ENCODE measurements at places on chromosomes 2 and 18.

GRCh38 chr18:48218285-48219022, 190.7 kb downstream of the ZBTB7C start:
- DNase-seq = no peak

- no peak for DNase-seq
Measured at GRCh38 chr2:224884188-224884587, 158.1 kb downstream of the DOCK10 start.

DNA sequence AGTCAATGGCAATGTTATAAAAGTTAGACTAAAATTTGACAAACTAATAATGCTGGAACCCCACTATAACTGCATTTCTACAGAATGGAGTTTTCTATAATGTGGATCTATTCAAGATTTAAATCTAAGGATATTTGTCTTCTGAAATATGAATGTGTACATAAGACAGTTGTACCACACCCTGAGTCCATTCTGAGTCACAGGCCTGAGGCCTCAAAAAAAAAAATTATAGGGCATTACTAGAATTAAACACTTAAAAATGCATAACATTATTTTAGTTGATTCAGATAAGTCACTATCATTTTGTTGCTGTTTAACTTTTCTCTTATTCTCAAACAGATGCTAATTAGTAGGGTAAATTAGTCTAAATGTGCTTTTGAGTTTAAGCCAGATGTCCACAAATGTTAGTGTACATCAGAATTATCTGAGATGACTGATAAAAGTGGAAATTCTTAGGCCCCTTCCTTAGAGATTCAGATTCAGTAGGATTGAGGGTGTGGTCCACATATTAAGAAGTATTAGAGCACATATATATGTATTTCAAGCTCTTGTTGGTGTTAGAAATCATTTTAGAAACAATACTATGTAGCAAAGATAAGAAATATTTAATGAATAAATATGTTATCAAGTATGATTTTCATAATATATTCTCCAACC, 42.4 kb upstream of the COL5A2 start:
- no peak for DNase-seq

DNA sequence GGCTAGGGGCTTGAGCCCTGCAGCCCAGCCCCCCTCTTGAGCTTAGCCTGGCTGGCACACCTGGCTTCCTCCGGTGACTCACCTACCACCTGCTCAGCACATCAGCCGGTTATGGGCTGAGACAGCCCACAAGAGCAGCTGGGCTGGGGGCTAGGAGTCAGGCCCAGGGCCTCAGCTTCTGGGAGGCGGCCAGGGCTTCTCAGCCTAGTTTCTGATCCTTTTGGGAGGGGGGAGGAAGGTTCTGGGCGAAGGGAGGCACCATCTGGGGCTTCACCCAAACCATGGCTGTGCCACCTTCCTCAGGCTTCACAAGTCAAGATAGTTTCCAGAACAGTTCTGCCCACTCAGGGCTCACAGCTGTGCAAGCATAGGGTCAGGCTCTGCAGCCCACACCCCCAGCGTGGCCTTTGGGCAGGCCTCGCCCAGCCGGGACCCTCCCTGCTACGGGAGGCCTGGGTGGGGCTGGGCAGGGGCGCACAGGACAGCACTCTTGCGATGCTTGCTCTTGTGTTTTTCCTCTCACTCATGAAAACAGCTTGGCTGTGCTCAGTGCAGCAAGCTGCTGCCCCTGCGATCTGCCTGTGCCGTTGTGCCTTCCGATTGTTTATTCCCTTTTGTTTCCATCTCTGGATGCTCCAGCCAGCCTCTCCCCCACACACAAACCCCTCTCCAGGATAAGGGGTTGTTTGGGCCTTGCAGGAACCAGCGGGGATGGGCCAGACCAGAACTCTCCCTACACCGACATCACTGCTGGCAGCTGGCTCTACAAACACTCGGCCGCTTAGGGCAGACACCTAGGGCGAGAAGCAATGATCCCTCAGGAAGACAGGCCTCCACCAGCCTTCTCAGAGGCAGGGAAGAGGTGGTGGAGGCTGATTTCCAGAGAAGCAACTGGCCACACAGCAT, 26.1 kb upstream of the SEMA4C start:
- DNase-seq = peak; percentile 83

DNA sequence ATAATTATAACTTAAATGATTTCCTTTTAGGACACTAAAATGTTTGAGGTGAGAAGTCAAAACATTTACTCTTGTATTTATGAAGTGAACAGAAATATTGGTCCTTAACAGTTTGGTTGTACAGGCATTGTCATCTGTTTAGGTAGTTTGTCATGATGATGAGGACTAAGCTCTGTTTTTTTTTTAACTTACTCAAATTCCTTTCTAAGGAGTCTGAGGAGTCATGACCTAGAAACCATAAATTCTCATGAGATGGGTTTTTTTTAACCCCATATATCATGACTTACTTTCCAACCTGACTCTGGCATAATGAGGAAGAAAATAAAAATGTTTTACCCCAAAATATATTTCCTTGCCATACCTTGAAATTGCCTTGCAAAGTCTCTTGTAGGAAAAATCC, 1176.2 kb downstream of the SUCLG1 start:
- DNase-seq = no peak

DNA sequence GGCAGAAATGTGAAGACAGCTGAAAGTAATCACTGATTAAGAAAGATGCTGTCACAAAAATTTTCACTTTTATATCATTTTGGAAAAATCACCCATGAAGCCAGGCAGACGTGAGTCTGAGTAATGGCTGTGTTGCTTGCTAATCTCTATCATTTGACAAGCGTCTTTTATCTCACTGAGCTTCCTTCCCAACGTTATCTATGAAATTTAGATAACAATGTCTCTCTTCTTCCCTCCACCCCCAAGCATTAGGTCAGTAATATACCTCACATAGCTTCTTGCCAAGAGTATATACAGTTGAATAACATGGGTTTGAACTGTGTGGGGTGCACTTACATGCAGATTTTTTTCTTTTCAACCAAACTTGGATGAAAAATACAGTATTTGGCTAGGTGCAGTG, 388.6 kb upstream of the NRXN1 start:
- DNase-seq = no peak

All from H7 (cell line).